ENCODE measurements at places on chromosomes 6 and 20.

DNA sequence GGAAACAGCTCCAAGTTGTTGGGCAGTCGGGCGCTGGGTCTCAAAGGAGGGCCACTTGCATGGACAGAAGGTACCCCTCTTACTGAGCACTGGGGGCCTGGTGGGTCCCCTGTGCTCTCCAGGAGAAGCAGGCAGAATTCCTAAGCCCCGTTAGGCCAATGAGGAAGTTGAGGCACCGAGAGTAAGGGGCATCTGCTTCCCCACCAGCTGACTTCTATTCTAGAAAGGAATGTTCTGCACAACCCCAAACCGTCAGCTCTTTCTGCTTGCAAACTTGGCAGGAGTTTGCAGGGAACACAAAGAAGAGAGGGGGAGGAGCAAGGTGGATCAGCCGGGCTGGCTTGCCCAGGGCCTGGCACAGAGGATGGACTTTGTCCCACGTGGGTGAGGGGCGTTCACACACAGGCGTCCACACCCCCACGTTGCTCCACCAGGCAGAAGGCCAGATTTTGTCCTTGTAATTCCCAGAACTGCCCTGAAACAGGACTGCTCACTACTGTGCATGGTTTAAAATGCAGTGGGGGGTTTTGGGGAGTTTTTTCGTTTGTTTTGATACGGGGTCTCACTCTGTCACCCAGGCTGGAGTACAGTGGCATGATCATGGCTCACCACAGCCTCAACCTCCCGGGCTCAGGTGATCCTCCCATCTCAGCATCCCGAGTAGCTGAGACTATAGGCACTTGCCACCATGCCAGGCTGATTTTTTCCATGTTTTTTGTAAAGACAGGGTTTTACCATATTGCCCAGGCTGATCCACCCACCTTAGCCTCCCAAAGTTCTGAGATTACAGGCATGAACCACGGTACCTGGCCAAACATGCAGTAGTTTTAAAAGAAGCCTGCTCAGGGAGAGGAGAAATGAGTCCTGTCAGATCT lies 93.3 kb downstream of the SNX5 start:
- peak; percentile 92 for DNase-seq

DNA sequence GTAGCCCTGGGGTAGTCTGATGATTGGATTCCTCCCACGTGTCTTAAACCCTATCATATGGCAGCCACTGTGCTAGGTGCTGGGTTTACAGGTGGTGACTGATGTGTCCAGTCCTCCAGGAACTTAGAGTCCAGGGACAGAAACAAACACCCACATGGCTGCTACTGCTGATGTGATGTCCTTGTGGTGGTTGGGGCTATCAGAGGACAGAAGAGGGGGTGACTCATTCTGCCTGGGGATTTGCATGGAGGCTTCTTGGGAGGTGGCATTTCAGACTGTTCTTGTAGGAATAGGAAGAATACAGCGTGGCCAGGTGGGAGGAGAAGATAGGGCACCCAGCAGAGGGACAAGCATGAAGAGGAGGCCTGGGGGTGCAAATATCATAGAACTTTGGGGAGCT lies 9.8 kb downstream of the RAET1G start:
- no peak for DNase-seq

- DNase-seq, result peak; percentile 14
Measured at GRCh38 chr6:15401769-15402250, 155.9 kb downstream of the JARID2 start.

DNA sequence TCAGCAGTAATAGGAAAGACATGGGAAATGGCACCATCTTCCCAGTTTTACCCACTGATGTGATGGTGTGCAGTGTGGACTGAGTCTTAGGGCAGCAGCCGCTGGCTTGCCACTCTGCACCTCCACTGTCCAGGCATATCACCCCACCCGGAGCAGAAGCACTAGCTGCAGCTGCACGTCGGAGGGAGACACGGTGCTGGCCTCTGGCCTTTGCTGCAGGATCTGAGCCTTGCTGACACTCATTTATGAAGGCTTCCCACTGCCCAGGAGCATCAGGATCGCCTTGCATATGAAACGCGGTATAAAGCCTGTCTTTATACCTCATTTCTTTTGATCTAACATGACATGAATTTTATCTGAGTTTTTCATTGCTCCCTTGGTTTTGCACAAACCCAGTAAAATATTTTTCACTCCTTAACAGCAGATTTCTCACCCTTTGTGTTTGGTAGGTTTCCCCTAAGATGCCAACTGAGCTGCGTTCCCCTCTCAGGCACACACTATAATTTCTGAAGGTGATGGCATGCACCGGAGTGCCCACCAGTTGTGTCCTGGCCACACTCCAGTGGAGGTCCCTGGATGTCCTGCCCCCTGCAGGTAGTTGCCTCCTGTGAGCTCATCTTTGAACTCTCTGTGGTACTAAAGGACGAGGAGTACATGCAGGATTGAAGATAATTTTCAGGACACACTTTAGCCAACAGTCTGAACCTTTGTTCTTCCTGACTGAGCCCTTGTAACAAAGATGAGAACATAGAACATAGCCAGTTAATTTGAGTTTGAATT lies 9.0 kb upstream of the EXOC2 start:
- DNase-seq, result no peak

GRCh38 chr6:22774129-22774528 lies 204.8 kb downstream of the HDGFL1 start:
- DNase-seq, result no peak

GRCh38 chr6:145865175-145865574 lies 50.6 kb upstream of the FBXO30 start:
- no peak for DNase-seq

DNA sequence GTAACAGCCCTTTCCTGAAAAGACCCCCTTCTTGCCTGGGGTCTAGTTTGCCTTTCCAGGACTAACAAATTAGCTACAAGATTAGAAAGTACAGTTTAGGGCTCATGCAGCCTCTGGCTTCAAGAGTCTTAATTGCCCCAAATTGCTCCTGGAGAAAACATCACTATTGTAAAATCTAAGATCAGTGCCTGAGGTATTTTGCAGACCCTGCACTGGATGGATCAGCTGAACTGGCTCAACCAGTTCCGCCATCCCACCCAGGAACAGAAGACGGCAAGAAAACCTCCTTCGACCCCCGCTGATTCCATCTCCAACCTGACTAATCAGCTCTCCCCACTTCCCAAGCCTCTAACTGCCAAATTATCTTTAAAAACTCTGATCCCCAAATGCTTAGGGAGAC lies 236.5 kb upstream of the KCNG1 start:
- no peak for DNase-seq

DNA sequence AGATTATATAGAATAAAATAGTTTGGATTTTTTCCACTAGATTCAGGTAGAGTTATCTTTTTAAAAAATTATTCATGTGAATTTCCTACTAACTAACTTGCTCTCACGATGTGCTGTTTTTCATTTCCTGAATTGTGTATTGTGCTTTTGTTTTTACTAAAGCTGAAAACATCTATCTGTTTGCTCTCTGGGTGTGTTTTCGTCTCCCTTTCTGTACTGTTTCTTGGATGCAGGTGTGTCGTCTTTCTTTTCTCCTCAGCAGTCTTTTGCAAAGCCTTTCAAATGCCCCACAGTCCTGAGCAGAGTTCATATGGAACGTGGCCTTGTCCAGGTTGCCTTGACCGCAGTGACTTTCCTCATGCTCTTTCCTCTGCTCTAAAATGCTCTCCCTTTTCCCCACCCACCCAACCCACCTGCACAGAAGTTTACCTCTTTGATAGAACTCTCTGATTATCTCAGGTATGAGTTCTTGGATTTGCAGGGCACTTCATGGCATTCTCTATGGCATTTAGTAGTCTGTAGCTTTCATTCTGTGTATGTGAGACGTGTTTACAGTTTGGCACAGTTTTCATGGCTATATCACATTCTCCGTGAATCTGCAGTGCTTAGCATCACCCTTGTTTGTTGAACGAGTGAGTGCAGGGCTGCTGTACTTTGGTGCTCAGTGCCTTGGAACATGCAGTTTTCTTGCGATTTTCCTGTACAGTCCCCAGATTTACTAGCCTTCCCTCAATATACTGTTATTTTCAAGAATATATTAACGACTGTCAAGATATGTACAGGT lies 77.1 kb downstream of the FARS2 start:
- DNase-seq, result no peak

DNA sequence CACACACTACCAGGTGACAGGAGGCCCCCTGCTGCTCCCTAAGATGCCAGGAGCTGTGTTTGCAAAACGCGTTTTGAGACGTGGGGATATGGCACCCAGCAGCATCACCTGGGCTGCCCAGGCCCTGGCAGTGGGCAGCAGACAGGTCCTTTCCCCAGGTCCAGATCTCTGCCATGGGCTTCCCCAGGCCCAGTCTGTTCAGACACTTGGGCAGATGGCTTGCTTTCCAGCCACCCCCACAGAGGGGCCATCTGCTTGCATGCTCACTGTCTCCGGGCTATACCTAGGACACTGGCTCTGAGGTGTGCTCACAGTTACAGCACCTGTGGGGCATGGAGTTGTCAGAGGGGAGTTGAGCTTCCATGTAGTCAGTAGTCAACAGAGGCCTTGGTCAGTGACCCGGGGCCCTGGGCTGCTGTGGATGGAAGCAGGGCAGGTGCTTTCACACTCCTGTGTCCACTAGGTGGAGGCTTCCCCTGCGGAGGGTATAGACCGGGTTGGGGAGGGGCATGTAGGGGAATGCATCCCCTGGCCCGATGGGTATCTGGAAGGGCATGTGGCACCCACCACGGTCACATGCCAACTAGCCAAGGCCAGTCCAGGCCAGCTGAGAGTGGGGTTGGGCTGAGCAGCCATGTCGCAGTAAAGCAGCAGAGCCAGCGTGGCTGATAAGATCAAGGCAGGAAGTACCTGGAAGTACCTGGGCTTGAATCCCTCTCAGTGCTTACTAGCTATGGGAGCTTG lies 185.4 kb upstream of the SLC24A3 start:
- DNase-seq, result no peak

GRCh38 chr6:20838113-20838512 lies 303.9 kb downstream of the CDKAL1 start:
- no peak for DNase-seq

DNA sequence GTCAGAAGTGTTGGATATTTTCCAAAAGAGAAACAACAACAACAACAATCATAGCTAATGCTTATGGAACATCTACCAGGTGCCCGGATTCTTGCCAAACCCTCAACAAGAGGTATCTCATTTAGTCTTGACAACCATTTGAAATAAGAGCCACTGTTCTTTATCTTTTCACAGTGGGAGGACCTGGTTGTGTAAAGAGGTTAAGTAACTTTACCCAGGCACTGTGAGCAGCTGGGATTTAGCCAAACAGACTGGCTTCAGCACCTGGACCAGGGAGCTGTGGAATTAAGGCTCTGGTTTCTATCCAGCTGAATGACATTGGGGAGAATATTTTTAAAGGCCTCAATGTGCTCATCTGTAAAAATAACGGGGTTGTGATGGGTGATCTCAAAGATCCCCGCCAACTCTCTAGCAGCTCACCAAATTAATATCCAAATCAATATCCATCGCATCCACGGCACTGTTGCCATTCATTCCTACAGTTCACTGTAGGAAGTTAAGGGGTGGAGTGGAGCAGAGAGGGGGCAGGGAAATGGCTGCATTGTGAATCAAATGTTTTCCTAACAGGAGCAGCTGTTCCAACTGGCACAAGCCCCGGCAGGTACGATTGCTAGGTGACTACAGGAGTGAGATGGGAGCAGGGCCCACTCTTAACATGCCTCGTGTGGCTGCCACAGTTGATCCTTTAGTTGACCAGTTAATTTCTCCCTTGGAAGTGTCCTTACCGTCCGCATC lies 61.8 kb downstream of the GCNT2 start:
- no peak for DNase-seq

GRCh38 chr20:971346-971745 lies 30.8 kb downstream of the RSPO4 start:
- DNase-seq, result no peak

GRCh38 chr20:50704971-50705370 lies 13.6 kb upstream of the RIPOR3 start:
- DNase-seq, result peak; percentile 53

DNA sequence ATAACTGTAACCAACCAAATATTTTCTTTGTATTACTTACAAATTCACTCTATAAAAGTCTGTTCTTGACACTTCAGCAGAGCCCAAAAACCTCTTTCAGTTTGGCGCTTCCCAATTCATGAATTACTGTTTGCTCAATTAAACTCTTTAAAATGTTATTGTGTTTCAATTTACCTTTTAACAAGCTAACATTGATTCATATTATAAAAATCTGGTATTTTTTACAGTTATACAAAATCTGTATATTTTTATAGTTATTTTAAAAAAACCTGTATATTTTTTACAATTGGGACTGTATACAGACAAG lies 75.3 kb upstream of the E2F3 start:
- no peak for DNase-seq

- no peak for DNase-seq
Measured at GRCh38 chr6:55456016-55456415, 123.0 kb downstream of the HMGCLL1 start.

DNA sequence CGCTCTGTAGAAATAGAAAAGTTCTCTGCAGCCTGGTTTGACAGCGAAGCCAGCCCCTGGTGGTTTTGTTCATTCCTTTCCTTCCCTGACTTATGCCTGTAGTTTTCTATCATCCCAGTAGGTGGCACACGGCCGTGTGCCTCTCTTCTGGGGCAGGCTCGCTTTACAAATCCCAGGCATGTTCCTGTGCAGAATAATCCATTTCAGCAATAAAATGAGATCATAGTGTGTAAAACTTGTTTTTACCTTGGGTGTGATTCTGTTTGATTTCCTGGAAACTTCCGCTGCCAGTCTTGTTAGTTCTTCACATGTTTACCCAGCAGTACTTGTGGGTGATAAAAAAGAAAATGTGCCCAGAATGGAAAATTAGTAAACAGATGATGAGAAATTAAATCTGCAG lies 7.4 kb upstream of the INSM1 start:
- peak; percentile 69 for DNase-seq

- DNase-seq, result peak; percentile 69
Measured at GRCh38 chr6:125099211-125100073, 54.1 kb upstream of the TPD52L1 start.

DNA sequence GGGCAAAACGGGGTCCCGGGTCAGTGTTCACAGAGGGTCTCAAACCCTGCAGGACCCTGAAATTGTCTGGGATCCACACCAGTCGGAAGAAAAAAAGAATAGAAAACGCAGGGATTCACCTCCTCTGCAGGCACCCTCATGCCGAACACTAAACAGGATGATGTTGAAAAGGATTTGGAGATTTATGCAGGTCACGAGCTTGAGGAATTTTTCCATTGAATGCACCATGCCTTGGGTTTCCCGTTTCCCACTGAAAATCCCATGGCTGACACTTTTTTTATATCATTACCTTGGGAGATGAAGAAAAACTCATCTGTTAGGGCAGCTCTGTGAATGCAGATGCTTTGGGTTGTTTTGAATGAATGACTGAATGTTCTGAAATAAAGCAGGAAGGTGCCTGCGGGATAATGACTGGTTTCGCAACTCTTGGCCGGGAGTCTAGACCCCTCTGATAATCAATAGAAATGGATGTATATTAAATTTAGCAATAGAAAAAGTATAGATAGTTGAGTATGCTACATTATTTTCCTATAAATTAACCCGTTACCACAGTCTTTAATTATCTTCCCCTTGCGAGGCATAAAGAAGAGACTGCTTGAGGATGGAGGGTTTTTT lies 147.5 kb upstream of the AFDN start:
- DNase-seq, result no peak

GRCh38 chr20:6605055-6605935 lies 162.2 kb upstream of the BMP2 start:
- no peak for DNase-seq

GRCh38 chr6:52305948-52306767 lies 21.6 kb upstream of the MCM3 start:
- no peak for DNase-seq

- peak; percentile 6 for DNase-seq
Measured at GRCh38 chr6:118198746-118199145, 291.7 kb downstream of the SLC35F1 start.

GRCh38 chr6:80535914-80536565 lies 429.6 kb downstream of the BCKDHB start:
- DNase-seq, result peak; percentile 29
